ENCODE measurements at places on chromosomes 2 and 18. TPM values are rescaled to one million over a fixed set of nuclear protein-coding genes. Genes with fewer than 3 reads are reported as not detected.

Gene UGT1A10
- total RNA-seq: not detected

Gene RPS27A
- total RNA-seq: 1,586 TPM

Gene FECH
- total RNA-seq: 33.4 TPM

Gene CCT7
- total RNA-seq: 378 TPM

Gene AOX1
- 76.8 TPM for total RNA-seq

Gene ANKMY1
- 11.2 TPM for total RNA-seq

Gene RFTN2
- 0.72 TPM for total RNA-seq

Gene CPO
- not detected for total RNA-seq

Gene SLC35G4
- not detected for total RNA-seq

Gene RIT2
- not detected for total RNA-seq

Gene ARHGEF33
- total RNA-seq: 0.32 TPM

Gene GPR45
- not detected for total RNA-seq

Gene SP9
- not detected for total RNA-seq

Gene M1AP
- not detected for total RNA-seq

Gene KCNK3
- total RNA-seq: under 0.01 TPM

Gene UGT1A3
- not detected for total RNA-seq

Gene TBR1
- total RNA-seq: not detected

Gene PFN4
- total RNA-seq: not detected

Gene ELOA2
- not detected for total RNA-seq

Gene PARD6G
- 1.1 TPM for total RNA-seq

Gene AFG3L2
- 32.3 TPM for total RNA-seq

Gene ASB1
- total RNA-seq: 21.4 TPM

Gene RETSAT
- total RNA-seq: 44.6 TPM

Gene FIGN
- total RNA-seq: 0.36 TPM

Gene IRS1
- 17.3 TPM for total RNA-seq

Gene GPR35
- not detected for total RNA-seq

Gene NIF3L1
- total RNA-seq: 15.3 TPM

Gene UGT1A5
- total RNA-seq: not detected

Gene ACMSD
- total RNA-seq: not detected

Gene CYP27A1
- 2.9 TPM for total RNA-seq

Gene TUBB6
- 509 TPM for total RNA-seq

Gene THSD7B
- not detected for total RNA-seq

Gene CLEC4F
- not detected for total RNA-seq

Gene PIEZO2
- total RNA-seq: 25.8 TPM

Gene IL1R2
- 4.9 TPM for total RNA-seq

Gene CREG2
- 0.36 TPM for total RNA-seq

Gene UPP2
- not detected for total RNA-seq

Gene TUBA4B
- total RNA-seq: not detected

Gene EVX2
- total RNA-seq: not detected

Gene LRATD1
- total RNA-seq: 0.49 TPM

Gene FNDC4
- 15.6 TPM for total RNA-seq

Gene TFPI
- 850 TPM for total RNA-seq

Gene SIX3
- not detected for total RNA-seq
